ENCODE measurements at places on chromosomes 2 and 18.

DNA sequence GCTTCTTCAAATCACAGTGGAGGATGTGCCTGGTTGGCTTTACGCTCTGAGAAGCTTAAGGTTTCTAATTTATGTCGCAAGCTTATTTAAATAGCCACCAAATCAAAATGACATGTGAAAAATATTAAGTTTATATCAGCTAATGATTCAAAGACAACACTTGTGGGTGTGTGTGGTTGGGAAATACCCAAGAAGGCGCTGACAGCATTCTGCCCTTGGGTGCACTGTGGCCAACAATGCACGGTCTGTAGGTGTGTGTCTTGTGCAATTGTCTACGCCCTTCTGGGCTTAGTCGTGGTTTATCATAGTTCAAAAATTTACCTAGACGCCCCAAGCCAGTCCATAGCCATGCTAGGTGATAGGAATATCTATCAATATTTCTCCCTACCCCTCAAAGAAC lies 60.9 kb downstream of the KCTD1 start:
- DNase-seq = no peak

DNA sequence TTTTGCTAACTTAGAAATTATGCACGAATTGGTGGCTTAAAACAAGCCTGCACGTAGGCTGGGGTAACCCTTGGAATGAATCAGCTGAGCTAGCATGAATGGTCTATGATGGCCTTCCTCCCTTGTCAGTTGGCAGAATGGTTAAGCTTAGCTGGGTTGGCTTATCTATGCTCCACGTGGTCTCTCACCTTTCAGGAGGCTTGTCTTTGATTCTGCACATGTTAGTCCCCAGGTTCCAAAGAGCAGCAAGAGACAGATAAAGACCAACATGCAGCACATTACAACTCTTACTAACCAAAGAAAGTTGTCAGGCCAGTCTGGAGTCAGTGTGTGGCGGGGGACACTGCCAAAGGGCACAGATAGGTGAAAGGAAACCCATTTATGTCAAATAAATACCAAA lies 700.9 kb upstream of the SYT4 start:
- no peak for DNase-seq

DNA sequence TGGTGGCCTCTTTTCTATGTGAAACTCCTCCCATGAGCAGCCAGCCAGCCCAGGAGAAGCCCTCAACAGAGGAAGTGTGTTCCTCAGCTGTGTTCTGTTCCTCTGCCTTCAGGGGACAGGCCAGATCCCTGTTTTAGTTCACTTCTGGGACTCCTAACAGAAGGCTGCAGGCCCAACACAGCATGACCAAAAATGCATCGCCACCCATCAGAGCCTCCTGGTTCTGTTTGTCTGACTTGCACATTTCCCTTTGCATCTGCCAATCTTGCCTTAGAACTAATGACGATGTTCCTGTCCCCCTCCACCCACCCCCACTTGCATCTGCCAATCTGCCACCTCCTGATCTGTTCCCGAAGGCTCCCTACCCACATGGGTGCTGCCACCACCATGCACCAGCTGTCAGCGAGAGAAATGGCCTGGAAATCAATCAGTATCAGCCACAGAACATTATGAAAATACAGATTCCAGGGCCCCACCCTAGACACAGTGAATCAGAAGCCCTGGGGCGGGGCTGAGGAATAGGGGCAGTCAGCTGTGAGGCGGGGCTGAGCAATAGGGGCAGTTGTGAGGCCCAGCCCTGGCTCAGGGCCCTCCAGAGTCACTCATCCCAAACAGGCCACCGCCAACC lies 51.0 kb downstream of the FAM168B start:
- DNase-seq = no peak

DNA sequence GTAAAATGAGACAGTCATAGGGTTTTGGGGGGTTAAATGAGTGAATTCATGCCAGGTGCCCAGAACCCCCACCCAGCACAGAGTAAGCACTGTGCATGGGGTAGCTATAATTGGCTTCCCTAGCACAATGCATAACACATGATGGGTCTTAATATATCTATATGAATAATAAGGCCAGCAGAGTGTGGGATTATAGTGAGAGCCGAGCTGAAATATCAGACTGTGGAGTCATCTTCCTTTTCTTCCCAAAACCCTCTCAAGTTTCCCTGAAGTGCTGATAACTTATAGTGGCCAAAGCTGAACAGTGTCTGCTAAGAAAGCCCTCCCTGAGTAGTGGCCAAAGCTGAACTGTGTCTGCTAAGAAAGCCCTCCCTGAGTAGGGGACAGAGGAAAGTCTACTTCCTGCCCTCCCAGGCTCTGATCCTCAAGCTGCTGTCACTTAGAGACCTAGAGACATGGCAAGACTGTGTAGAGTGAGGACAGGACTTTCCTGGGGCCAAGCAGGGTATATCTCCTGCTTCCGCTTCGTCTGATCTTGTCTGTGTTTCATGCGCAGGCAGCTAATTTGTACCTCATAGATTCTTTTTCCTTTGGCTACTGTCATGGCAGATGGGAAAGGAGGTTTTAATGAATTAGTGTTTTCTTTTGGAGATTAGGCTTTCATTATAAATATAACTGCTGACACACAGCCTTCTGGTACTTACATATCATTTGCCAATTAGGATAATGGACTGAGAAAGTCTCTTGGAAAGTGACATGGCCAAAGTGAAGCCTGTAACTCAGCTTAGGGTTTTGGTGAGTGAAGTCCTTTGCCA lies 94.9 kb downstream of the FHOD3 start:
- DNase-seq = no peak

DNA sequence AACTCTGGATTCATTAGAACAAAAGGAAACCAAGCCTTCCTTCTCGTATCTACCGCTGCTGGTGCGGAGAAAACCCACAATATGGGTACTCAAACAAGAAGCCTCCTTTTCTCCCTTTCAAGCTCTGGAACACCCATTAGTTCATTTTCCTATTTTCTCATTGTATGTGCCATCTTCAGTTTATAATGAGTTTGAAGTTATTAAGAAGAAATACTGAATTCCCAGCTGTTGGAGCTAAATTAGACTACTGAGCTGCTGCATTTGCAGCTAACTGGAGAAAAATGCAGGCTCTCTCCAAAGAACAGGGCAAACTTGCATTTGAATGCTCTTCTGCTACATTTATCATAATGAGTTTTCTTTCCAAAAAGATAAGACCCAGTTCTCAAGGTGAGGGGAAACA lies 398.5 kb downstream of the NBAS start:
- no peak for DNase-seq

GRCh38 chr2:160353166-160353565 lies 140.4 kb downstream of the RBMS1 start:
- no peak for DNase-seq

DNA sequence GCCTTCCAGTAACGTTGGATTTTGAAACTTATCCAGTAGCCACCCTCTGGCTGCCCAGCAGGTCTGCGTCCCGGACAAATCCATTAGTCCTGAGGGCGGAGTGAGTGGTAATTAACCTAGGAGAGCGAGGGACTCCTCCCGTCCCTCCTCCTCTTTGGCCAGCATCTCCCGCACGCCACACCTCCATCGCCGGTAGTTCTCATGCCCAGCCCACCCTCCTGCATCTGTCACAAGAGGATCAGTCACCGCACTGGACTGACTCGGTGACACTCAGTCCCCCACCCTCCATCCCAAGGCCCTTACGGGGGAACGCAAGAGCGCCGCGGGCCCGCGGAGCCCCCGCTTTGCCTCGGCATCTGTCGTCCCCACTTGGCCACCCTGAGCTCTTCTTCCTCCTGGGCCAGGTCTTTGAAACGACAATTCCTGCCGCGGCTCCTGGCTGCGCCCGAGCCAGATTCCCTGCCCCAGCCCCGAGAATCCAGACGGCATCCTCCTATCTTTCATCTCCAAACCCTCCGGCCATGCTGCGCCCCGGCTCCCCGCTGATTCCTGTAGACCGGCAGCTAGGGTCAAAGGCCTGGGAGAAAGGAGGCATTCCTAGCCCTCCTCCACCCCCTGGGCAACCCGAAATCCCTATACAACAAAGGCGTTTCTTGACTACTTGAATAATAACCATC lies 77.5 kb downstream of the EIF2AK3 start:
- DNase-seq = no peak

DNA sequence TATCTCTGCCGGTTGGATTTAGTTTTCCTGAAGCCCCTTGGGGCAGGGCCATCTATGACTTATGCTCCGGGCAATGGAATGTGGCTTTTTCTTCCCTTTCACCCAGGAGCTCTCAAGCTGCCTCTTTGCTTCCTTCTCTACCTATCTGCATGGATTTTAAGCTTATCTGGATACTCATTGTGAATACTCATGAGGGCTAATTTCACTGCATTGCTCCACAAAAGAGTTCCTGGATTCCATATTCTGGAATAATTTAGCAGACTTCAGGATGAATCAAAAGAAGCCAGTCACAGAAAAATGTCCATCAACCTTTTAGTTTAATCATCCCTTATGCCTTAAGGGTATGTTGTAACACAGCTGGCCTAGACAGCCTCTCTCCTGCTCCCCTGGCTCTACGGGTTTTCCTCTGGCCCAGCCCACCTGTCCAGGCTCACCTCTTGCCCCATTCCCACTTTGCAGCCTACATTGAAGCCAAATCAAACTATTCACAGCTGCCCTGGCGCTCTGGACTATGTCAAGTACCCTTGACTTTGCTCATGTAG lies 122.8 kb upstream of the RMDN2 start:
- DNase-seq = no peak

GRCh38 chr2:5472673-5473072 lies 219.5 kb upstream of the SOX11 start:
- no peak for DNase-seq

DNA sequence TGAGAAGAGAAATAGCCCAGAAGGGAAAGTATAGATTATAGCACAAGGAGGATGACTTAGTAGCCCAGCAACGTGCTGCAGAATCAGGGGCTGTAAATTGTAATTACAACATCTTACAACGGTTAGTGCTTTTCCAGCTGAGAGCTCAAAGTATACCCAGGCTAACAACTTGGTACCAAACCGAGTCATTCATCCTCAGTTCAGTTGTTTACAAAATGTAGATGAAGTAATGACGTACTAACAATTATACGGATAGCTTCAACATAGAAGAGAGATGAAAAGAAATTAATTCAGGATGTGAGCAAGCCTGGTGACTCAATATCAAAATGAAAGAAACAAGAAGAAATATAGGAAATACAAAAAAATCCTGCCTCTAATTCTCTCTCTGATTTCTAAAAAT lies 99.2 kb downstream of the DYNAP start:
- DNase-seq = no peak

GRCh38 chr2:23390152-23390551 lies 5.2 kb downstream of the KLHL29 start:
- DNase-seq = no peak

DNA sequence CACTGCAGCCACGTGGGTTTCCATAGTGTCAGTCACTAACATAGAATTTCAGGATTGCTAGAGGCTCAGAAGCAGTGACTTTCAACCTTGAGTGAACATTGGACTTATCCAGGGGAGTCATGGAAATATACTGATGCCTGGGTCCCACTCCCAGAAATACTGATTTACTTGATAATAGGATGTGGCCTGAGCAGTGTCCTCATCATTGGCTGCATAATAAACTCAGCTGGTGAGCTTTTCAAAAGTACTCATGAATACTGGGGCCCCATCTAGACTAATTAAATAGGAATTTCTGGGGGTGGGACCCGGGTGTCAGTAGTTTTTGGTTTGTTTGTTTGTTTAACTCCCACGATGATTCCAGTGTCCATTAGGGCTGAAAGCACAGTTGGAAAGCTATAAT lies 141.4 kb downstream of the COL4A4 start:
- no peak for DNase-seq

DNA sequence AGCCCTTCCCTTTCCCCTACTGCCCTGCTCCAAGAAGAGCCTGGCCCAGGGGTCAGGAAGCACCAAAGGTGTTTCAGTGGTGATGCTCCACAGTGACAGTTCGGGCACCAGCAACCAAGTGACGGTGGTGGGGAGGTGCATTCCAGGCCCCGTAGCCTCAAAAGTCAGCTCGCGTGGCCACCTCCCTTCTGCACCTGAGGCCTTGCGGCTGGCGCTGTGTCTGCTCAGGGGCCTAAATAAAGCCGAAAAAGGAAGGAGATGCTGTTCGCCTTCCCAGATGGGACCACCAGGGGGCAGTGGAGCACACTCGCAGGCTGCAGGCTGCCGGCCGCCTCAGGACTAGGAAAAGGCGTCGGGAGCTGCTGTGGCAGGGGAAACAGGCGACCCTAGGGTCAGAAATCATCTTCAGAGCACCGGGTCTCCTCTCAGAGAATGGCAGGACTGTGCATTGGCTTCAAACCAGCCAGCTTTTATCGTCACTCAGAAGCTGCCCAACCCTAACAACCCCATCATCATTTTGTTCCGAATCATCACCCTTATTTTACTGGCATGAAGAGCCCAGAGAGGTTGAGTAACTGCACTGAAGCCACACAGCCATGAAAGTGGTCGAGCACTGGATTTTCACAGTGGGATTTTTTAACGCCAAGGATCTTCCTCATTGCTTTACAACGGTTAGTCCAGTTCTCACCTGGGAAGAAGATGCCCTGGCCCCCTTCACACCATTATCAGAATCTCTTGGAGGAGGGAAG lies 213.0 kb upstream of the CELF4 start:
- DNase-seq = peak; percentile 36

DNA sequence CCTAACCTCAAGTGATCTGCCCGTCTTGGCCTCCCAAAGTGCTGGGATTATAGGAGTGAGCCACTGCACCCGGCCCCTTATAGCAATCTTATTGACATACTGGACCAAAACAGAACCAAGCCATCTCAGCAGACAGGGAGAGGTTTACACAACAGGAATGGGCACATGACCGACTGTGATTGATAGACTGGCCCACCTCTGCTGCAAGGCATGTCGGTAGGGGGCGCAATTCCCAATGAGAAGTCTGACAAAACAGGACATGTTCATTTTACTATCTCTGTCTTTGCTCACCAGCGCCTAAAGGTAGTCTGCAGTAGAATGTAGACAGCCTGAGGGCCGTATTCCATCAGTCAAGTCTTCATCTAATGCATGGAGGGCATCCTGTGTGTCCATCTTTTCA lies 2.0 kb downstream of the LYPD6B start:
- DNase-seq = peak; percentile 55

GRCh38 chr2:164523009-164523408 lies 98.3 kb downstream of the GRB14 start:
- DNase-seq = no peak

DNA sequence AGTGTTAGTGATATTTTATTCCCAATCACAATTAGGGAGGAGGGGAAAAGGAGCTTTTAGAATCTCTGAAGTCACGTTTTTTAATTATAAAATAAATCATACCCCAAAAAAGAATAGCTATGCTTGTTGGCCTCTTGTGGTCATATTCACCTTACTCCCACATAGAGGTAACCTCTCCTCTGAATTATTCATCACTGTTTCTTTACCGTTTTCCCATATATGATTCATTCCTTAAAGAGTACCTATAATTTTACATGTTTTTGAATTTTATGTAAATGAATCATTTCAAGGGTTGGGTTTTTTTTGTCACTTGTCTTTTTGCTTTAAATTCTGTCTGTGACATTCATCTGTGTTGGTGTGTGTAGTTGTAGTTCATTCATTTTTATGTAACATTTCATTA lies 110.6 kb upstream of the CD302 start:
- DNase-seq = no peak

DNA sequence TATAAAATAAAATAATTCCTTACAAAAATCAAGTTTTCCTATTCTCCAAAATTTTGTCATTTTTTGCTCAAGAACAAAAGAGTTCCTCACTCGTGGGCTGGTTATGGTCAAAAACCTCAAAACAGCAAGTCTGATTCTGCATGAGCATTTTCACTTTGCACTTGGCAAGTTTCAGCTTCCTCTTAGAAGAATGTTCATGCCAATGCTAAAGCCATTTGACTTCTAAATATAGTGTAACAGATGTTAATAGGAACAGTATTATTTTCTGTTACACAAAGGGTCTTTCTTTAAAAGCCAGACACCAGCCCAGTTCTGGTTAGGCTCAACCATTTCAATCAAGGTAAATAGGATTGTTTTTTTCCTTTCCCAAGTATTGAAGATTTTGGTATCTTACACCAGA lies 261.3 kb upstream of the CCDC68 start:
- no peak for DNase-seq
